Forelimb muscle (tissue), 1 donor: ENCODE measurements at places on chromosomes 1 and 21. TPM values are rescaled to one million over a fixed set of nuclear protein-coding genes. Genes with fewer than 3 reads are reported as not detected.

DNA sequence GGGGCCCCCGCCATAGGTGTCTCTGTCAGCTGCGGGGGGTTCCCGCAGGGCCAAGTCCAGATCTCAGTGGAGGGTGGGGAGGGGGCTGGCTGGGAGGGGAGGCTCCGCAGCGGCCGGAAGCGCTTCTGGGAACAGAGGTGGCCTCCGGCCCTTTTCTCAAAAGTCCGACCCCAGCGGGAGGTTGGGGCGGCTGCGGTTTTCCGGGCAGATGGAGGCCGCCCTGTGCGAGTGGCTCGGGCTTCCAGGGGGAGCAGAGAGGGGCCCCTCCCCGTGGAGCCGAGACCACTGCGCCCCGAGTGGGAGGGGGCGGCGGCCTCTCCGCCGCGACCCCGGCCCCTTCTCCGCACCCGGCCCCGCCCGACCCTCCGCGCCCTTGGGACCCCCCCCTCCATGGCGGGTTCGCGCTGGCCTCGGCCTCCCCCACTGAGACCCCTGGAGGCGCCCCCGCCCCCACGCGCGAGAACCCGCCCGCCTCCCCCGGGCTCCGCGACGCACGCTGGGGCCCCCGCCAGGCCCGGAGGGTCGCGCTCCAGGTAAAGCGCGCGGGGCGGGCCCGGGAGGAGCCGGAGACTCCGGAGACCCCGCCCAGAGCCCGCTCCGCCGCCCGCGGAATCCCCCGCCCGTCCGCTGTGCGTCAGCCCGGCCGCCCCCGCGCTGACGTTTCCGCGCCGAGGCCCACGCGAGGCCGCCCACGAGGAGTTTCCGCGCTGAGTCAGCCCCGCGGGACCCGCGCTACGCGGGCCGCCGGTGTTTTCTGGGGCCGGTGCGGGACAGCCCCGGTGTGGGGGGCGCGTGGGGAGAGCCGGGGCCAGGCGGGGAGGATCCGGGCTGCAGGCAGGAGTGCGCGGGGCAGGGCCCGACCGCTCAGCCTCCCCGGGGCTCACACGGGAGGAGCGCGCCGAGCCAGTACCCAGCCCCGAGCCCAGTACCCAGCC, 5.2 kb downstream of the TNFRSF18 start:
- DNase-seq: no peak

GRCh38 chr1:35931446-35932157, 697 bp downstream of the AGO3 start:
- no peak for DNase-seq

The RAP1GAP gene
- 1.7 TPM for polyA plus RNA-seq

The SELENOF gene
- 116 TPM for polyA plus RNA-seq

GRCh38 chr1:63912643-63913042, 138.8 kb downstream of the ROR1 start:
- no peak for DNase-seq

DNA sequence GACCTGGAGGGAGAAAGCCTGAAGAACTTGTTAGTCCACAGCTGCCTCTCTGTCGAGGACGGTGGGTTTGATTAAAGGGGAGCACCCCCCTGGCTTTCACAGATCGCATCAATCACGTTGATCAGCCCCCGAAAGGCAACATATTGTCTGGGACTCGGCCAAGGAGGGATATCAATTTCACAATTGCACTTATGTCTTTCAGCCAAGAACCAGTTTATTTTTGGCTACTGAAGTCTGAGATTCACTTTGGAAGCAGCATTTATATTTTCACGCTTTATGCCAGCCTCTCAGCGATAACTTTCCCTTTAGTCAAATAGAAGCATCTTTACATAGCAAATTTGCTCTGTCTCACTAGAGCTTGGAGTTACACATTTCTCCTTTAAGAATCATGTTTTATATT, 253.2 kb upstream of the RRP15 start:
- no peak for DNase-seq

The TPTE gene
- polyA plus RNA-seq: not detected

The HNRNPCL1 gene
- polyA plus RNA-seq: not detected

- DNase-seq: no peak
Measured at GRCh38 chr1:234125283-234125682, 220.8 kb downstream of the SLC35F3 start.
